Dorsolateral prefrontal cortex (tissue), 122 donors: ENCODE measurements at places on chromosomes 1 and 21. TPM values are rescaled to one million over a fixed set of nuclear protein-coding genes. Genes with fewer than 3 reads are reported as not detected.

MRPS15 gene
- total RNA-seq = 36.1 TPM

NTRK1 gene
- total RNA-seq = not detected

LIPI gene
- not detected for total RNA-seq

EPHA10 gene
- total RNA-seq = 30.2 TPM

MSH4 gene
- 4.3 TPM for total RNA-seq
